ENCODE measurements at places on chromosomes 5 and 9.
A peak's percentile ranks its signal among the peaks of the same experiment; 100 is the strongest.

DNA sequence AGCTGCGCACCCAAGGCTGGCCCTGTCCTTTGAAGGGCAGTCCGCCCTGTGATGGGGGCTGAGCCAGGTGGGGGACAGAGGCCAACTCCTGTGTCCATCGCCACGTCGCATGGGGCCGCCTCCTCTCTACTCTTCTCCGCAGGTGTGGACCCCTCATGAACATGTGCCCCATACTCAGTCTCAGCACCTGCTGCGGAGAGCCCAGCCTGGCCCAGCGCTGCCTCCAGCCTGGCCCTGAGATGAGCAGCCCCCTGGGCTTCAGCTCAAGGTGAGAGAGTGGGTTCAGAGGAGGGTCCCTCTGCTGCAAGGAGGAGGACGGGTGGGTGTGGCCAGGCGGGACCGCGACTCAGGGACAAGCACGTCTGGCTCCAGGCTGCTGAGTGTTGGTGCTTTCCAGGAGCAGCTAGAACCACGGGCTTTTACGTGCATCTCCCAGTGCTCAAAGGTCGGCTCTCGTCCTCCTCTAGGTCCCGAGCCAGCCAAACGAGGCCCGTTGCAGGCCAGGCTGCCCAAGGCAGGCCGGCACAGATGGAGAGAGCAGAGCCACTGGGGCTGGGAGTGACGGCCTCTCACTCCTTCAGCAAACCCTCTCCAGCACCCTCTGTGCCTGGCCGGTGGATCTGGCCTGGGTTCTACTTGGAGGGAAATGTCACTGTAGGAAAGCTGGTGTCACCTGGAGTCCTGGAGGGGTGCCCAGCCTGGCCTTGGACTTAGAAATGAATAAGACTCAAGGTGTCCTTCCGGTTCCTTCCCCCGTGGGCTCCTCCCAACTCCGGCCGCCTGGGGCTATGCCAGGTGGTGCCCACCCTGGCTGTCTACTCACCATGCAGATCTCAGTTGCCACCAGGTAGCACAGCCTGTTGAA lies 48.9 kb upstream of the RNF130 start:
- no peak overlapping the region for H3K27ac ChIP-seq
- H3K4me1 ChIP-seq: no peaks in the 10 kb centered on the region
- H3K27me3 ChIP-seq: peaks cover 42% of the 10 kb centered on the region
- no peak overlapping the region for H3K4me3 ChIP-seq
- DNase-seq: no peak

- H3K36me3 ChIP-seq: peaks cover 2% of the 10 kb centered on the region
- H3K4me3 ChIP-seq: no peak overlapping the region
- H3K27ac ChIP-seq: no peak overlapping the region
- no peaks in the 10 kb centered on the region for H3K27me3 ChIP-seq
- no peak for DNase-seq
Measured at GRCh38 chr5:94613583-94613982, 4.8 kb downstream of the KIAA0825 start.

DNA sequence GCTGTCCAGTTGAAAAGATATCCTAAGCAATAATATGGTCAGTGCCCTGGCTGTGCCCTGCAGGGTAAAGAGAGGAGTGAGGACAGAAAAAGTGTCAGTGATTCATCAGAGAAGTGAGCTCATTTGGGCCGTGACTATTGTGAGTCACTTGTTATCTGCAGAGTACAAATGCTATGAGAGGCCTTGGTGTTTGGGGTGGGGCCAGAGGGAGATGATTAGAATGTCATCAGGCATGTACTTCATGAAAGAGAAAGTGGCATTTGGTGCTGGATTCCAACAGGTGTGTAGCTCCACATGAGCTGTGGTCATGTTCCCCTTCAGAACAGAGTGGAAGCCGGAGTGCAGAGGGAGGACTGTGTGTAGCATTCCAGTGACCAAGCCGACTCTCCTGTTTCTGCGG lies 174.1 kb downstream of the KDM4C start:
- H3K36me3 ChIP-seq: peaks cover 10% of the 10 kb centered on the region
- H3K4me3 ChIP-seq: no peak overlapping the region
- no peak overlapping the region for H3K27ac ChIP-seq
- H3K27me3 ChIP-seq: no peaks in the 10 kb centered on the region
- no peak for DNase-seq

DNA sequence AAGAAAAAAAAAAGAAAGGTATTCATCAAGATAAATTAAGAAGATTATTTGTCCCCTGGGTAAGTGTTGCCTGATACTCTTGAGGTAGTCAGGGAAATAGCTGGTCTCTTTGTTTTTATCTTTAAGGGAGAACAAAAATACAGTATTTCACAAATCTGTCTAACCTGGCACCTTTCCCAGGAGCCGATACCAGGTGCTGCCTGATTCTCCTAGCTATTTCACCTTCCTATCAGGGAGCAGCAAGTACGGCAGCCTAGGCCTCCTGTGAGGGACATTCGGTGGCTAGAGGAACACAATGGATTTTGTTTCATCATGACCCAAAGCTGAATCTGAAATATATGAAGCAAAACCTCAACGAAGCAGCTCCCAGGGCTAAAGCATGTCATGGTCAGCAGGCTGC lies 86.0 kb downstream of the TARS1 start:
- no peaks in the 10 kb centered on the region for H3K4me1 ChIP-seq
- no peak for DNase-seq
- no peak overlapping the region for H3K4me3 ChIP-seq
- H3K27ac ChIP-seq: no peak overlapping the region

DNA sequence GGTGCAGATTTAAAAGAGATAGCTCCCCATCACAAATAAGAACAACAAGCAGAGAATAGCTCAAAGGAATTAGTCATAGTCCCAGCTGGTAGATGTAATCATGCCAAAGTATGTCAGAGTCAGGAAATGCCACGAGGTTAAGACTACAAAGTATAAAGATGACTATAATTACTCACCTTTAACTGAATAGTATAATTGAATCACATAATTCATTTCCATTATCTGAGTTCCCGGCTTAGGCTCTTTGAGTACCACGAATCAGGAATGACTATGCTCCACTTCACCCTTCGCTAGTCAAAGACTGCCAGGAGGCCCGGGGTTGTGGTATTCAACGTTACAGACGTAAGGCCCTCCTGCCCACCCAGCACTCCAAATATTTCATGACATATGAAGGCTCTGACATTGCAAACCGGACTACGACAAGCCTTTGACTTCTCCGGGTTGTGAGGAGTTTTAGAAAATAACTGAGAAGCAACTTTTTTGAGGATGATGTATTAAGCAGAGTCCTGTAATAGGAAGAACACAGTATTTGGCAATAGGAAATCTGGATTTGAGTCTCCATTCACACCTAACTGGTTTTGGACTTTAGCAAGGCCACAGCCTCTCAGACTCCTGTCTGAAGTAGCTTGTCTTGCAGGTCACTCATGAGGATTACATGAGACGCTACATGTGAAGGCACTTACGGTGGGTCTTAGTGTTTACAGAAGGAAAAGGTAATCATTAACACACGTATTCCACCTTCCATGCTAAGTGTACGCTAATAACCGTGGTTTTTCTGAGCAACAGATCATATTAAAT lies 64.6 kb downstream of the ENC1 start:
- no peak for DNase-seq
- H3K4me1 ChIP-seq: peaks cover 26% of the 10 kb centered on the region
- peaks cover 1% of the 10 kb centered on the region for H3K36me3 ChIP-seq
- H3K4me3 ChIP-seq: no peak overlapping the region
- H3K27ac ChIP-seq: peak overlapping the region; percentile 87
- H3K27me3 ChIP-seq: no peaks in the 10 kb centered on the region

- no peaks in the 10 kb centered on the region for H3K36me3 ChIP-seq
- no peak overlapping the region for H3K27ac ChIP-seq
- no peak for DNase-seq
- no peak overlapping the region for H3K4me3 ChIP-seq
- no peaks in the 10 kb centered on the region for H3K4me1 ChIP-seq
- H3K27me3 ChIP-seq: no peaks in the 10 kb centered on the region
Measured at GRCh38 chr5:8321272-8321671, 452.3 kb downstream of the MTRR start.

DNA sequence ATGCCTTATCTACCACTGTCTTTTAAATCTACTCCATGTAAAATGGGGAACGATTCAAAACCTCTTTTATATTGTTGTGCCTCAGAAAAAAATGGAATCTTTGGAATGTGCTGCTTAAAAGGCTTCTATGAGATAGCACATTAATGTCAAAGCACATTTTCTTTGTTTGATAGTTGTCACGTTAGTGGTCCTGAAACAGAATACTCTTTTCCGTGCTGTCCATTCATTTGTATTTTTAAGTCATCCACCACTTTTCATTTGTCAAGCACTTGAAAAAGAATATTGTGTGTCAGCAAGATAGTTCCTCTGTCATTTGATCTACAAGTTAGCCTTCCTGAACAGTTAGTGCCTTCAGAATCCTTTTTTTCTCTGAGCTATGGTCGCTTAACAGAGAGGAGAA lies 246.9 kb downstream of the MAST4 start:
- peaks cover 24% of the 10 kb centered on the region for H3K27me3 ChIP-seq
- no peak overlapping the region for H3K27ac ChIP-seq
- H3K36me3 ChIP-seq: no peaks in the 10 kb centered on the region

- DNase-seq: no peak
- H3K4me3 ChIP-seq: no peak overlapping the region
- H3K36me3 ChIP-seq: peaks cover 2% of the 10 kb centered on the region
- no peaks in the 10 kb centered on the region for H3K4me1 ChIP-seq
- no peak overlapping the region for H3K27ac ChIP-seq
Measured at GRCh38 chr5:44935871-44936270, 127.1 kb downstream of the MRPS30 start.

DNA sequence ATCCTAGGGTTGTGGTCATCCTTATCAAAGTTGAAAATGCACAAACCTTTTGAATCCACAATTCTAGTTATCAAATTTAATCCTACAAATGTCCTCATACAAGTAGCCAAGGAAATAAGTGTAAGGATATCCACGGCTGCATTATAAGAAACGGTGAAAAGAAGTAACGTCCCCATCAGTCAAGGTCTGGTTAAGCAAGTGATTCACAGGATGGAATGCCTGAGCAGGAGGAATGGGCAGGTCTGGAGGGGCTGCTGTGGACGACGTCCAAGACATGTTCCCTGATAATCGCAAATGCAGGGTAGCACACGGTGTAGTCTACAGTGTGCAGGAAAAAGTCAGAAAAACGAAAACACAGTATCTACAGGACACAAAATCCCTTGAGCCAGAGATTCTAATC lies 118.6 kb downstream of the ADAMTS2 start:
- no peaks in the 10 kb centered on the region for H3K36me3 ChIP-seq
- DNase-seq: no peak
- H3K27me3 ChIP-seq: no peaks in the 10 kb centered on the region
- H3K27ac ChIP-seq: no peak overlapping the region
- H3K4me1 ChIP-seq: no peaks in the 10 kb centered on the region

GRCh38 chr9:134127065-134127580 lies 8.8 kb upstream of the WDR5 start:
- no peak overlapping the region for H3K4me3 ChIP-seq
- DNase-seq: no peak
- H3K4me1 ChIP-seq: peaks cover 5% of the 10 kb centered on the region
- H3K36me3 ChIP-seq: peaks cover 2% of the 10 kb centered on the region

GRCh38 chr9:112711050-112711689 lies 6.7 kb downstream of the INIP start:
- no peak for DNase-seq
- peaks cover 44% of the 10 kb centered on the region for H3K4me1 ChIP-seq
- no peak overlapping the region for H3K4me3 ChIP-seq

- H3K27ac ChIP-seq: no peak overlapping the region
- no peaks in the 10 kb centered on the region for H3K27me3 ChIP-seq
- no peaks in the 10 kb centered on the region for H3K36me3 ChIP-seq
- no peak for DNase-seq
- H3K4me1 ChIP-seq: peaks cover 13% of the 10 kb centered on the region
Measured at GRCh38 chr5:67549296-67549618, 352.7 kb upstream of the CD180 start.

DNA sequence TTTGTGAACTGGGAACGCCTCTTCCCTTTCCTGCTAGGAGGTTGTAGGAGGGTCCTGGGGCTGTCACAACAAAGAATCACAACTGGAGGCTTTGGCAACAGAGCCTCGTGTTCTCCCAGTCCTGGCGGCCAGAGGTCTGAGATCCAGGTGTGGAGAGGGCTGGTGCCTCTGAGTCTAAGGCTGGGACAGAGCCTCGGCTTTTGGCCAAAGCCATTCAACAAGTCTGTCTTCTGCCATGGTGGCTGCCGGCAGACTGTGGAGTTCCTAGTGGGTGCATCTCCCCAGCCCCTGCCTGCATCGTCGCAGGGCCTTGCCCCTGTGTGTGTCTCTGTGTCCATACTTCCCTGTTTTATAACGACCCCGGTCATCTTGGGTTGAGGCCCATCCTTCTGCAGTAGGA lies 9.5 kb upstream of the IRX4 start:
- no peak overlapping the region for H3K27ac ChIP-seq
- H3K4me1 ChIP-seq: no peaks in the 10 kb centered on the region
- no peak overlapping the region for H3K4me3 ChIP-seq

DNA sequence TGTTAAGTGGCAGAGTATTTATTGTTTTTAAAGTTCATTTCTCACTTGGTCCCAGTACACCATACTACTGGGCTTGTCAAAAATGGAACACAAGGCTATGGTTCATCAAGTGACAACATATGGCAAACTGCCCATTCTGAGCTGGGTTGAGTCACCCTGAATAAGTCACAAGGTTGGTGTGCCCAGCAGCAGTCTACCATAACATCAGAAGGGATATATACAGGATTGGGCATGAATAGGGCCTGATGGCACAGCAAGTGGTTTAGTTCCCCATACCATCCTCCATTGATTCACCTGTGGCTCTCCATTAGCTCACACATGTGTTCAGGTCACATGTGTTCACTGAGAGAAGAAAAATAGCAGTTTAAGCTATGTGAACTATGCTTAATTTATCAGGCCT lies 249.8 kb upstream of the PRDM9 start:
- H3K4me1 ChIP-seq: no peaks in the 10 kb centered on the region
- no peaks in the 10 kb centered on the region for H3K36me3 ChIP-seq

DNA sequence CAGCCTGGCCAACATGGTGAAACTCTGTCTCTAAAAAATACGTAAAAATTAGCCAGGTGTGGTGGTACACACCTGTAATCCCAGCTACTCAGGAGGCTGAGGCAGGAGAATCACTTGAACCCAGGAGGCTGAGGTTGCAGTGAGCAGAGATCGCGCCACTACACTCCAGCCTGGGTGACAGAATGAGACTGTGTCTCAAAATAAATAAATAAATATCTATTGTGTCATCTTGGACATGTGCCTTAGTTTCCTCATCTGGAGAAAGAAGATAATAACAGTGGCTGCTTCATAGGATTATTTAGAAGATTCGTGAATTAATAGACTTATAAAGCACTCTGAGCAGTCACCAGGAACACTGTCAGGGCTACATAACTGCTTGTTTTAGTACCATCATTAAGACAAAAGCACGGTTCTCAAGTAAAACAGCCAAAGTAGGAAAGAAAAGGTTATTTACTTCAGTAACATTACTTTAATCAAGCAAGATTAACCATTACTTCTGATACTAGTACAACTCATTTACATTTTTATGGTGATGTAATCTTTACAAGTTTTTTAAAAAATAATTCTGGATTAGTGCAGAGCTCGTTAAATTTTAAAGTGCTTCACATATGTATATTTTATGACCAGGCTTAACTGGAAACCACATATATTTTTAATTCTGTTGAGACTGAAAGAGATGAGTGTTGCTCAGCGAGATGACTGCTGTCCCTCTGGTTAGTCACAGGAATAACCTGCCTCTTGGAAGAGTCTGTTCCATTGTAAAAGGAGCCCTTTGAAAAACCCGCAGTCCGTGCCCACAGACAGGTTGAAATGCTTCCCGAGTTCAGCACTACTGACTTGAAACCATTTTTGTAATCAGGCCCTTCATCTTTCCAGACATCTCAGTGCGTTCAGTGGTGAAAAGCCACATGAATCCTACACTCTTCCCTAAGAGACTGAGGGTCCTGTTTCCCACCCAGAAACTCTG lies 36.7 kb downstream of the ANKH start:
- H3K4me3 ChIP-seq: no peak overlapping the region
- no peaks in the 10 kb centered on the region for H3K36me3 ChIP-seq
- H3K4me1 ChIP-seq: peaks cover 10% of the 10 kb centered on the region
- DNase-seq: no peak
- no peaks in the 10 kb centered on the region for H3K27me3 ChIP-seq

Data from central memory CD8-positive, alpha-beta T cell (primary cell).